ENCODE measurements at places on chromosomes 16 and 17.
A peak's percentile ranks its signal among the peaks of the same experiment; 100 is the strongest.

GRCh38 chr16:66036184-66036583 lies 330.3 kb upstream of the CDH5 start:
- DNase-seq, result no peak

GRCh38 chr16:69561901-69562300 lies 3.9 kb upstream of the NFAT5 start:
- no peak for DNase-seq

DNA sequence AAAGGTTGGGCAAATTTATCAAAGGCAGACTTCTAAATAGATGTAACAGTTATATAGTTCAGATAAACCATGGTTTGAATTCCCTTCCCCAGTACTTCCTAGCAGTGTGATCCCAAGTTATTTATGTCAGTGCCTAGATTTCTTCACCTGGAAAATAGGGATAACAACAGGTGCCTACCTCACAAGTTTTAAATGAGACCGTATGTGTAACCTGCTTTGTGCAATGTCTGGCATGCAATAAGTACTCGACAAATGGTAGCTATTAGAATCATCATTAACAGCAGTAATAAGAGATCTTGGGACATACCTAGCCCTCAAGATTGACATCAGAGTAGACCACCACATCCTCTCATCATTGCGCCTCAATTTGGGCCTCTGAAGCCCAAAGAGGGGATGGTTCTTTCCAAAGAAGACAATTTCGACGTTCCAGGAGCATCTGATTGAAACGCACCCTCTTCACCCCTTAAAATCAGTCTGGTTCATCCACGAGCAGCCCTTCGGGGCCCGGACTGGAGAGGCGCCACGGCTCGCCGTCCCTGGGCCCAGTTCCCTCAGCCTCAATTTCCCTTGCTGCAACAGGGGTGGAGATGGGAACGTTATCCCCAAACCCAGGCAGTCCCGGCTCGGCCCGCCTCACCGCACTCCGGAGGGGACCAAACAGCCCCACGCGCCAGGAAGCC lies 541 bp downstream of the ACACA start:
- peak; percentile 58 for DNase-seq

DNA sequence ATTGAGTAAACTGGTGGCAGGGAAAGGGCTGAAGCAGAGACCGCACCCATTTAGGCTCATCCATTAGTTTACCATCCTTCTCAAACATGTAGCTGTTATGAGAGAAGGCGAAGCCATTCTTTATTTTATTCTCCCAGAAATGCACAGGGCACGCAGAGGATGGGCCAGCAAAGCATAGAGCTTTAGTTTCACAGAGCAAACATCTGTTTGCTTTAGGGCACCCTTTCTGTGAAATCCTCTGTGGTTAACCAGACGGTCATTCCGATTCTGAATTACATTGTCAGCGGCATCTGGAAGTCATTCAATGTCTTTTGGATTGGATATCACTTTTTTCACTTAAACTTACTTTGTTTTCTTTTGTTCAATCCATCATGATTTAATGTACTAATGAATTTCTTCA lies 96.0 kb downstream of the TOX3 start:
- no peak for DNase-seq

GRCh38 chr16:4654011-4654963 lies 29.7 kb downstream of the MGRN1 start:
- no peak for DNase-seq

DNA sequence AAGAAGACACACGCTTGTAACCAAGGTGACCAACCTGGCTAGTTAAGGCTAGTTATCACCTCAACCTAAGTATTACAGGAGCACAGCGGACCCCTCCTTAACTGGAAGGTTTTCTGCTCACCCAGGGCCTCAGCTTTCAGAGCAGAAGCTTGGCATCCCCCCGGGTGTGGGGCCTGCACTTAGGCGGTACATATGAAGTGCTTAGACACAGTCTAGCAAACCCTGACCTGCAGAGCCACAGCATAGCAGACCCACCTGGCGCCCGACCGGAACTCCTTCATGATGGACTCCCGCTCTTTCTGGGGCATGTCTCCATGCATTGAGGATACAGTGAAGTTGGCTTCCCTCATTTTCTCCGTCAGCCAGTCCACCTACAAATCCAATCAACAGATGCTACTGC lies 9.8 kb downstream of the EIF4A3 start:
- no peak for DNase-seq

DNA sequence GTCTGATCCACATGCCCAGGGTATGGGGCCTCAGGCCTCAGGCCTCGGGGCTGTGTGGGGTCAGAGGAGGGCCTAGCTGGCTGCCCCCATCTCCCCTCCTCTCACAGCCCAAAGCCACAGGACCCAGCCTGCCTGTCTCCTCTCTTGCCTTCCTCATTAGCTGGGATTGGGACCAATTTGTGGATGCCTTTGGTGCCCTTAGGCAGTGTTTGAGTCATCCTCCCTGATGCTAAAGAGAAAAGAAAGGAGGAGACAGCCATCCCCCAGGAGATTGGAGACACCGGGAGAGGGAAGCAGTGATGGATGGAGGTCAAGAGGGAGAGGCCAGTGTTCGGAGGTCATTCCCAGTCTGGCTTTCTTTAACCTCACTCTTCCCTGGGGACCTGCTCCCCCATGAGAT lies 23.3 kb upstream of the NOG start:
- no peak for DNase-seq

DNA sequence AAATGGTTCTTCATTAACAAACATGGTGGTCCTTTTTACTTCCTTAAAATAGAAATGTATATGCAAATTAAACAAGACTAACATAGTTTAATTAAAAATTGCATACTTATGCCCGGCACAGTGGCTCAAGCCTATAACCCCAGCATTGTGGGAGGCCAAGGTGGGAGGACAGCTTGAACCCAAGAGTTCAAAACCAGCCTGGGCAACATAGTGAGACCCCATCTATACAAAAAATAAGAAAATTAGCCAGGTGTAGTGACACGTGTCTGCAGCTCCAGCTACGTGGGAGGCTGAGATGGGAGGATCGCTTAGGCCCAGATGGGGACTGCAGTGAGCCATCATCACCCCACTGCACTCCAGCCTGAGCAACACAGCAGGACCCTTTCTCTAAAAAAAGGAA lies 18.4 kb downstream of the CDC27 start:
- no peak for DNase-seq

DNA sequence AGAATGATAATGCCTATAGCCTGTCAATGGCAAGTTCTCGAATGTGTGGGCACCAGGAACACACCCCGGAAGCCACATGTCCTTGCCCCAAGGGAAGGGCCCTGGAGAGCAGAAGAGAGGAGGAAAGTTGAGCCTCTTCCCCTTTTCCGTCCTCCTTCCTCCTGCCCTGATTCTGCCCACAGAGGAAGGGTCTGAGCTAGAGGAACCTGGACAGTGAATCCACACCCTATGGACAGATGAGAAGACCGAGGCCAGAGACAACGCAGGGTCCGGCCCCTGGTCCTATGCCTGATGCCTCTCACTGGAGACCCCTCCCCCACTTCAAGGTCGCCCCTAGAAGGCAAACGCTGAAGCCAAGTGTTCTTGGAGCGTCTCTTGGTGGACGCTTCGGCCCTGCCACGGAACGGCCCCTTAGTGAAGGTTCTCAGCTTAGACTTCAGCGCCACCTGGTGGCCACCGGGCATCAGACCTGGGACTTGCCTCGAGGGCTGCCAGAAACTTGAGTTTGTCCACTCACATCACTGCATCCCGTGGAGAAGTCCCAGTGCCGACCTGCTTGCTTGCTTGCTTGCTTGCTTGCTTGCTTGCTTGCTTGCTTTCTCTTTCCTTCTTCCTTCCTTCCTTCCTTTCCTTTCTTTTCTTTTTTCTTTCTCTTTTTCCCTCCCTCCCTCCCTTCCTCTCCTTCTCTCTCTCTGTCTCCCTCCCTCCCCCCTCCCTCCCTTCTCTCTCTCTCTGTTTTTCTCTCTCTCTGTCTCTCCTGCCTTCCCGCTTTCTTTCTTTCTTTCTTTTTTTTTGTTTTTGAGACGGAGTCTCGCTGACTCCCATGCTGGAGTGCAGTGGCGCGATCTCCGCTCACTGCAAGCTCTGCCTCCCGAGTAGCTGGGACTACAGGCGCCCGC lies 20.6 kb upstream of the SPNS3 start:
- peak; percentile 94 for DNase-seq

- no peak for DNase-seq
Measured at GRCh38 chr17:17989081-17989480, 16.4 kb downstream of the DRC3 start.

DNA sequence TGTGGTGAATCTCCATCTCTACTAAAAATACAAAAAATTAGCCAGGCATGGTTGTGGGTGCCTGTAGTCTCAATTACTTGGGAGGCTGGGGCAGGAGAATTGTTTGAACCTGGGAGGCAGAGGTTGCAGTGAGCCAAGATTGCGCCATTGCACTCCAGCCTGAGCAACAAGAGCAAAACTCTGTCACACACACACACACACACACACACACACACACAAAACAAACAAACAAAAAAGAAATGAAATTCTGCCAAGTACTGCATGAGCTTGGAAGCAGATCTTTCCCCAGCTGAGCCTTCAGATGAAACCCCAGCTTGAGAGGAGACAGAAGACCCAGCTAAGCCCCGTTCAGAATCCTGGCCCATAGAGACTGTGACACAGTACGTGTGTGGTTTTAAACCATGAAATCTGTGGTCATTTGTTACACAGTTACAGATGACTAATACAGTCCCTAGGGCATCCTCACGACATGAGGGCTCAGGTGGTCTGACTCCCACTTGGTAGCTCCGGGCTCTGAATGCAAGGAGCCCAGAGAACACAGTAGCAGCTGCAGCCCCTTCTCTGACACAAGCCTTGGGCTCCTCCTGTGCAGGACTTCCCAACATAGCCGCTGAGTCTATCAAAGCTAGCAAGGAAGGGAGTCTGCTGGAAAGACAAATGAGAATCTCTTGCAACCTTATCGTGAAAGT lies 132.8 kb downstream of the SEC14L1 start:
- no peak for DNase-seq

- DNase-seq, result no peak
Measured at GRCh38 chr17:3812771-3813170, 11.8 kb upstream of the ITGAE start.

DNA sequence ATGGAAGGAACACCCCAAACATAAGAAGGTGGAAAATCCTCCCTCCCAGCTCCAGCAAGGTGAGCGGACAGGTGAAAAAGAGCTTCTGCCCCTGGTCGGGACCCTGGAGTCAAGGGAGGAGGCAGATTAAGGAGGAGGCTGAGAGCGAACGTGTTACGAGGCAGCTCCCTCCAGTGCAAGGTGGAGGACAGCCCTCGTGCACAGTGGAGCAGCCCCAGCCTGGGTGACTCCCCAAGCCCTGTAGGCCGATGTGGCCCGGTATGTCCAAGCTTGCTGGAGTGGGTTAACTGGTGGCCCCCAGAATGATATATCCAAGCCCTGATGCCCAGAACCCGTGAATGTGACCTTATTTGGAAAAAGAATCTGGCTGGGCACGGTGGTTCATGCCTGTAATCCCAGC lies 15.5 kb upstream of the CRISPLD2 start:
- no peak for DNase-seq

DNA sequence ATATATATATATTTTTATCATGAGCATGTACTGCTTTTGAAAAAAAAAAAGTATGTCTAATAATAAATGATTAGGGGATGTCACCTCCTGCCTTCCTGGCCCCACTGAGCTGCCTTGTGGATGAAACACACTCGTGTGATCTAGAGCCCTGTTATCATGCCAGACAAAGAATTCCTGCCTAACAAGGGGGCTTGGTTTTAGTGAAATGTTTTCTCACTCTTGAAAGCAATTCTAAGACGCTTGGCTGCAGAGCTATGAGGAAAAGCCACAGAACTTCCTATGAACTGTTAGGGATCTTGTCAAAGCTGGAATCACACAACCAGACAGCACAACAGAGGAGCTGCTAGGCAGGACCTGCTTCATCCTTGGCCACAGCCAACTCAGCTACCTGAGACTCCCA lies 4.0 kb downstream of the ZDHHC1 start:
- DNase-seq, result no peak

GRCh38 chr16:85052536-85052935 lies 24.9 kb downstream of the KIAA0513 start:
- DNase-seq, result no peak

DNA sequence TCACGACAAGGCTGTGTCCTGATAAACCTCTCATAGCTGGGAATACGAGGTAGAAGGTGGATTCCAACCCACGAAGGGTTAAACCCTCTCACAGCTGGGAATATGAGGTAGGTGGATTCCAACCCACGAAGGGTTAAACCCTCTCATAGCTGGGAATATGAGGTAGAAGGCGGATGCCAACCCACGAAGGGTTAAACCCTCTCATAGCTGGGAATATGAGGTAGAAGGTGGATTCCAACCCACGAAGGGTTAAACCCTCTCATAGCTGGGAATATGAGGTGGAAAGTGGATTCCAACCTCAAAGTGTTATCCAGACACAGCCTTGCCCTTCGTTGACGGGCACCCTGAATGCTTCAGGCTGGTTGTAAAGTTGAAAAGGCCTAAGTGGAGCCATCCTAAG lies 31.0 kb downstream of the AXIN1 start:
- DNase-seq, result no peak
